ENCODE measurements at places on chromosomes 4 and X.

- no peak for DNase-seq
Measured at GRCh38 chrX:14864631-14865030, 8.2 kb downstream of the FANCB start.

GRCh38 chrX:115911967-115912366, 258.6 kb upstream of the AGTR2 start:
- DNase-seq = no peak

GRCh38 chr4:88753658-88754571, 56.3 kb upstream of the NAP1L5 start:
- DNase-seq = no peak

GRCh38 chr4:54101190-54102041, 1.5 kb downstream of the GSX2 start:
- DNase-seq = no peak

Measured in stimulated activated CD4-positive, alpha-beta T cell treated with anti-CD3 and anti-CD28 coated beads, Interleukin-4, amount 100 ng/mL, for 4 hours (primary cell).